ENCODE measurements at places on chromosomes 13 and 19.

DNA sequence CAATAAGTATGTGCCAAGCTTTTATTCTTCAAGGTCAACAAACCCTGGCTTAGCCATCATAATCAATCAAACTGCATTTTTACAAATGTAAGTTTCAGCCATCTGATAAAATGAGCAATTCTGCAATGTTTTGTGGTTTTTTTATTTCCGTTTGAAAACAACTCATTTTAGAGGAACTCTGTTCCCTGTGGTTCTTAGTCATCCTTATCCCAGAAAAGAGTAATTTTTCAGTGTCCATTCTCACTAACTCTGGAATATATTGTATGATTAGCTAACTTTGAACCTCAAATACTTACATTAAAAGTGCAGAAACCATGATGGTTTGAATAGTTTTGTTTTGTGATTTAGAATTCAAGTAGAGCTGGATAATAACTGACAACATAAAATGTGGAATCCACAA, 87.6 kb downstream of the IRS2 start:
- peak; percentile 86 for DNase-seq

GRCh38 chr19:48631225-48631624, 6.0 kb downstream of the DBP start:
- no peak for DNase-seq

DNA sequence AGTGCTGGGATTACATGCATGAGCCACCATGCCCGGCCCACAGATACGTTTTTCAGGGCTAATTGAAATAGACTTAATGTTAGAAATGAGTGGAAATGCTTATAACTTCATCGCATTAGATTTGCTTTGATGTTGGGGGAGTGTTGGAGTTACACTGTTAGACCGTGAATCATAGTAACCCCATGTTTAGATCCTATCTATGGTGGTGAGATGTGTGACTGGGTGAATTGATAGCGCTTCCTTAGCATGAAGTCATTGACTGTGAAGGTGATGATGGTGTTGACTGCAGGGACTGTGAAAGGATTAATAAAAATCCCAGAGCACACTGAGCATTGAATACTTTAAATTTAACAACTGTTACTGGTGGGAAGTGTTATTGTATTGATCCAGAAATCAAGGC, 1.7 kb downstream of the ZNF264 start:
- no peak for DNase-seq

DNA sequence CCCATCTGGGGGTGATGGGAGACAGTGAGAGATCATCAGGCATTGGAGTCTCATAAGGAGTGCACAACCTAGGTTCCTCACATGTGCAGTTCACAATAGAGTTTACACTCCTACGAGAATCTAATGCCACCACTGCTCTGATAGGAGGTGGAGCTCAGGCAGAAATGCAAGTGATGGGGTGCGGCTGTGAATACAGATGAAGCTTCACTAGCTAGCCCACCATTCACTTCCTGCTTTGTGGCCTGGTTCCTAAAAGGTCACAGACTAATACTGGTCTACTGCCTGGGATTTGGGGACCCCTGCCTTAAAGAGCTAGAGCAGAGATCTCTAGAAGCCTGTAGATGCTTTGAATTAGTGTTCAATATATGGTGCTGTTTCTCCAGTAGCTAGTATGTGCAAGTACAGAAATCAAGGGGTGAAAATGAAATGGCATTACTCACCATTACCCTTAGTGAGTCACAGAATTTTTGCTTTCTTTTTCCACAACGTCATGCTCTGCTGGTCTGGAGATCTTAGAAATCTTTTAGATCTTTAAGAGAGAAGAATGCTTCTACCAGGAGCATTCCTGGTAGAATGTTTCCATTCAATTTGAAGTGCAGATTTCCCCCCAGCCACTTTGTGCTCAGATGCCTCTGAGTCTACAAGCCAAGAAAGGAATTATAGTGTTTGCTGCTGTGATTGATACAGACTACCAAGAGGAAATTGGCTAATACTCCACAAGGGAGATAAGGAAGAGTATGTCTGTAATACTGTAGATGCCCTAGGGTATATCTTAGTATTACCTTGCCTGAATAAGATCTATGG, 2301.2 kb downstream of the PCDH9 start:
- DNase-seq = no peak

- no peak for DNase-seq
Observed at GRCh38 chr13:113669231-113669754, 2.3 kb downstream of the GRK1 start.

GRCh38 chr13:50319635-50320255, 304.5 kb downstream of the KCNRG start:
- DNase-seq = no peak

GRCh38 chr13:67769063-67769986, 539.2 kb upstream of the PCDH9 start:
- DNase-seq = no peak

GRCh38 chr13:108597943-108598342, 31.5 kb upstream of the MYO16 start:
- peak; percentile 24 for DNase-seq
